Left lobe of liver (tissue), 2 donors: ENCODE measurements at places on chromosomes 1 and 21.

DNA sequence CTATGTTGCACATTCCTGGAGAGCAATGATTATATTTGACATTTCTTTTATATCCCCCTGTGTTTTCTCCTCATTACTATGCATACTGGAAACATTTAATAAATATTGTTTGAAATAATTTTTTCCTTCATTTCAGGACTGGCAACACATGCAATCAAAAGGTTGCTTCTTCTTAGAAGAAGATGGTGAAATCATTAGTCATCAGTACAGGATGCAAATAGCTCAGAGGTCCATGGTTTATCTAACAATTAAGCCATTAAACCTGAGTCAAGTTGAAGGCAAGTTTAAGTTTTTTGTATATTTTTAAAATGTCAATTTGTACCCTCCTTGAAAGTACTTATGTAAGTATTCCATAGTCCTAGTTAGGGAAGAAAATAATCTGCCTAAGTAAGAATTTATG is 22.5 kb downstream of the EFCAB7 start:
- no peak for DNase-seq

- no peak for DNase-seq
These were observed 10.2 kb downstream of the TLCD4 start for GRCh38 chr1:95127380-95127779.

- DNase-seq, result no peak
These were observed 84.1 kb upstream of the RRP15 start for GRCh38 chr1:218200979-218201378.

- no peak for DNase-seq
These were observed 13.8 kb downstream of the FASLG start for GRCh38 chr1:172672720-172673119.

DNA sequence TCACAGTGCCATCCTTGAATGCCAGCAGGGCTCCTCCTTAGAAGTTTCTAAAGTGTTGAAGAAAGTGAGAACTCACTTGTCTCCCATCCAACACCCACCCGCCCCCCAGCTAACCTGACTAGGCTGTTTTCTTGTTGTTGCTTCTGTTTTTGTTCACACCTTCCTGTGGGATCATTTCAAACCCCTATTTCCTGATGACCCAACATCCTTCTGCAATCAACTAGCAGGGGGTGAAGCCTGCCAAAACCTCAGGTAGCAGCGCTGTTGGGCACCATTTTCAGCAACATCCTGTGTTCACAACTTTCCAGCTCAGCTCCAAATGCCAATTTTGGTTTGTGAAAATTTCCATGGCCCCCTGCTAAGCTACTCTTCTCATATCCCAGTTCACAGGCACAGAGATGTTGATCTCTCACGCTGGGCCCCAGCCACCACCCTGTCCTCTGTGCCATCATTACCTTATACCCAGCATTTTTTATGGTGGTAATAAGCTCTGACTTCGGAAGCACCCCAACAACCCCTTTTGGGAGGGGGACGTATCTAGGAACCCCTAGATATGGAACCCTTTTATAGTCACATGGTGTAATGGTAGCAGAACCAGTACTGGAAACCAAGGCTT is 41.4 kb downstream of the CDC7 start:
- no peak for DNase-seq

DNA sequence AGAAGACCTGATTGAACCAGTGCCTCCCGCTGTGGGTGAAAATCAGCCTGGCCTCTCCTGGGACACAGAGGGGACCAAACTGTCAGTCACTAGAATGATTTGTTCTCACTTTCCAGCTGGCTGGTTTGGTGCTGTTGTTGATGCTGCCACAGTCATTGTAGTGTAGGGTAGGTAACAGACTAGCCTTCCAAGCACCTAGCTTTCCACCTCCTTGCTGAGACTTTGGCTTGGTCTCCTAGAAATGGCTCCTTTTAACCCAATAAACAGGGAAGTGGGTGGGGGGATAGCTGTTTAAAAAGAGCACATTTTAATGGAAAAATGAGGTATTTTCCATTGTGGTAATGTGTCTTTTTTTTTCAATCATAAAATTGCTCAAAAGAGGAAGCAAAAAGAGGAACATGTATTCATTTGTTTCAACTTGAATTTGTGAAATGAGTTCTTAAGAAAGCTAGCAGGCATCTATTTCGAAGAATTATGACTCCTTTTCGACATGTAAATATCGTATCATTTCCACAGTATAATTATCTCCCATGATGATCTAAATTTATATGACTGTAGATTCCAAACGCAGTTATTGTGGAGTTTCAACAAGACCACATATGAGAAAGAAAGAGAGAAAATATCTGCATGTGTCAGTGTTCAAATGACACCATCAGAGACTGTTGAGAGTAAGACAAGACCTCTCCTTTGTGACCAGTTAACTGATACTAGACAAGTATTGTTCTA is 190.1 kb downstream of the HLX start:
- no peak for DNase-seq

DNA sequence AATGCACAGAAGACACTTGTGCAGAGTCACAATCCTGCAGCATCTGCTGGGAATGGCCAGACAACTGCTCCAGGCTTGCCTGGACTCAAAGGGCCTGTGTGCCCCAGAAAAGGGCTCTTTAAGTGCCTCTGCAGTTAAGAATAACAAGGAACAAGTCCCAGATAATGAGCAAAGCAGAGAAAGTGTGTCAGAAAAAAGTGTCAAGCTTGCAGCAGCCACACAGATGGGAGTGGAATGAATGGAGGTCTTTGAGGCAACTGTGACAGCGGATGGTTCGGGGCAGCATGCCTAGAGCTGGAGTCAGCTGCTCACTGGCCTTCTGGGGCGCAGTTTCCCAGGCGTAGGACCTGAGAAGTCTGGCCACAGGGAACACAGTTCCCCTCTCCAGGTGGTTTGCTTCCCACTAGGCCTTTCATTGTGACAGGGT is 5.1 kb downstream of the PARP1 start:
- no peak for DNase-seq

GRCh38 chr1:209813902-209814301 is 8.0 kb upstream of the IRF6 start:
- no peak for DNase-seq

GRCh38 chr1:241849345-241849695 is 1.3 kb downstream of the EXO1 start:
- DNase-seq, result no peak

GRCh38 chr1:6028042-6028850 is 17.4 kb upstream of the KCNAB2 start:
- no peak for DNase-seq

DNA sequence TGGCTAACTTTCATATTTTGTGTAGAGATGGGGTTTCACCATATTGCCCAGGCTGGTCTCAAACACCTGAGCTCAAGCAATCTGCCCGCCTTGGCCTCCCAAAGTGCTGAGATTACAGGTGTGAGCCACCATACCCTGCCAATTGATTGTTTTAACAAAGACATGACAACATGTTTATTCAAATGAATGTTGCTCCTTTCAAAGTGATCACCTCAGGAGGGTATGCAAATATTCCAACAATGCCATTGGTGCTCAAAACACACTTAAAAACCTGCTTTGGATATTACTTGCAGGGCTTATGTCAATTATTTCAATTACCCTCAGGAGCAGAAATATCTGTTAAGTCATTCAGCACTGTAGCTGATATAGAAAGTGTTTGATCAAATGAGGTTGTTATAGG is 7.9 kb downstream of the LAX1 start:
- no peak for DNase-seq

- no peak for DNase-seq
These were observed 56.9 kb downstream of the MIER1 start for GRCh38 chr1:66981679-66982078.

- DNase-seq, result peak; percentile 15
These were observed 7.8 kb downstream of the CLDN19 start for GRCh38 chr1:42732126-42732680.

- no peak for DNase-seq
These were observed 161.0 kb downstream of the URB2 start for GRCh38 chr1:229786974-229787610.

DNA sequence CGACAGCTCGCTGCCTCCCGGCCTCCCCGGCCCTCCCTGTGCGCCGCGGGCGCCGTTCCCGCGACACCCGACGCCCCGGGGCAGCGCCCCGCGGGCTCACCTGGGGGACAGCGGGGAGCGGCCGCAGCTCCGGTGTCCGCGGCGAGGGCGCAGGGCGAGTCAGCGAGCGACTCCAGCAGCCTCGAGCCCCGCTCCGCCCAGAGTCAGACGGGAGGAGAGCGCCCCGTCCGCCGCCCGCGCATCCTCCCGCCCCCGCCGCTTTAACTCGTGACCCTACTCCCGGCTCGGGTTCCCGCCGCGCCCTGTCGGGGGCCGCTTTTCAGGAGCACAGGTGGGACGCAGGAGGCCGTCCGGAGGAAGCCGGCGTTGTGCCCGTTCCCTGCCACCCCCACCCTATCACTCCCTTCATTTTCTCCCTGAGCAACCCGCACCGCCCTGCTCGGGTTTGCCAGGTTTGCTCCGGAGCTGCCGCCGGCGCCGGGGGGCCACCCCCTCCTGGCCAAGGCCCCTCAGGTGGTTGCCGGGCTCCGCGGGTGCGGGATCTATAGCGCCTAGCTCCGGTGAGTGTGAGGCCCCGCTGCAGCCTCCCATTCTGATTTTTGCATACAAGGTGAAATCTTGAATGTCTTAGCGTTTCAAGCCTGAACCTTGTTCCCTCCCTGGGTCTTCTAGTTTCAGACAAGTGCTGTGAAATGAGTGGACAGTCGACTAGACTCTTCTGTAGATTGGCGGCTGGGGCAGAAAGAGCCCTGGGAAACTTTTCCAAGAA is at the start of gene MCOLN3:
Gene MCOLN3, minus strand, starts transcription at position 205 of the 769 bp plus-strand sequence. CDS start 3,140 bp downstream, outside the sequence.
- no peak for DNase-seq

GRCh38 chr1:234555390-234556024 is 54.5 kb downstream of the IRF2BP2 start:
- no peak for DNase-seq

DNA sequence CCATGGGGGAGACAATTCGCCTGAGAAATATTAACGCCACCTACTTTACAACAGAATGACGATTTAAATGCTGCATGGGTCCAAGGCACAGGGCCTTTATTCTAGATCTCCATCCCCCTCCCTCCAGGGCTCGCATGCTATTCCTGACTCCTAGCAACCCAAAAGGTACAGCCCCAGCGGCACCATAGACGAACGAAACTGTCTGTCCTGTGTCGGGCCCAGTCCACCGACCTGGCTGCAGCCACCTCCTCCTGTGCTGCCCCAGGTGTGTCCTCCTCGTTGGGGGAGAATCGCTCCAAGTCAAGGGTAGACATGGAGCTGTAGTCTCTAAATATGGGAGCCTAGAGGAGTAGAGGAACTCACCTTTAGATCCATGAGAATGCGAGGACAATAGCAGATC is 196.5 kb downstream of the TOMM20 start:
- DNase-seq, result peak; percentile 42

GRCh38 chr1:201119206-201120197 is 7.3 kb upstream of the CACNA1S start:
- DNase-seq, result no peak

DNA sequence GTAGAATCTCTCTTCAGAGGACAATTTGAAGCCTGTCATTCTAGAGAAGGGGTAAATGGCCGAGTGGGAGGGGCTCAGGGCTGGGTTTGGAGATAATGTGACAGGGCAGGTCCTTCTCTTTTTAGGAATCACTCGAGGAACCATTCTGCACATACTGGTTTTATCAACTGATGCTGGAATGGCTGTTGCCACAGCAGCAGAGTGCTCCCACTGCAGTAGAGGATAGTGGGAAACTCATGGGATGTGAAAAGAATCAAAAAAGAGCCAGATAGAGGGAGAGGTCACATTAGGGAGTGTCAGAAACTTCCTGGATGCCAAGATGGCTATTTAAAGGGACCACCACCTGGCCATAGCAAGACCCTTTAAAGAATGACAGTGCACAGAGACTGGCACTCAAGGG is 105.3 kb downstream of the NAV1 start:
- no peak for DNase-seq

- DNase-seq, result no peak
These were observed 18.0 kb downstream of the SLC2A7 start for GRCh38 chr1:9008236-9008635.

DNA sequence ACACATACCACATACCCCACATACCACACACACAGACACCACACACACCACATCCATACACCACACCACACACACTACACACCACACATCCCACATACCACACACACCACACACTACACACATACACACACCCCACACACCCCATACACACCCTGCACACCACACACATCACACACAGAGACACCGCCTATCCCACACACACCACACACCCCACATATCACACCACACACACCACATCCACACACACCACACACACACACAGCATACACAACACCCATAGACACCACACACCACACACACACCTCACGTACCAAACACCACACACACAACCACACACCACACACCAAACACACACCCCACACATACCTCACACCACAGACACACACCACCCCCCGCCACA is 68.3 kb downstream of the SLC9A1 start:
- DNase-seq, result no peak

DNA sequence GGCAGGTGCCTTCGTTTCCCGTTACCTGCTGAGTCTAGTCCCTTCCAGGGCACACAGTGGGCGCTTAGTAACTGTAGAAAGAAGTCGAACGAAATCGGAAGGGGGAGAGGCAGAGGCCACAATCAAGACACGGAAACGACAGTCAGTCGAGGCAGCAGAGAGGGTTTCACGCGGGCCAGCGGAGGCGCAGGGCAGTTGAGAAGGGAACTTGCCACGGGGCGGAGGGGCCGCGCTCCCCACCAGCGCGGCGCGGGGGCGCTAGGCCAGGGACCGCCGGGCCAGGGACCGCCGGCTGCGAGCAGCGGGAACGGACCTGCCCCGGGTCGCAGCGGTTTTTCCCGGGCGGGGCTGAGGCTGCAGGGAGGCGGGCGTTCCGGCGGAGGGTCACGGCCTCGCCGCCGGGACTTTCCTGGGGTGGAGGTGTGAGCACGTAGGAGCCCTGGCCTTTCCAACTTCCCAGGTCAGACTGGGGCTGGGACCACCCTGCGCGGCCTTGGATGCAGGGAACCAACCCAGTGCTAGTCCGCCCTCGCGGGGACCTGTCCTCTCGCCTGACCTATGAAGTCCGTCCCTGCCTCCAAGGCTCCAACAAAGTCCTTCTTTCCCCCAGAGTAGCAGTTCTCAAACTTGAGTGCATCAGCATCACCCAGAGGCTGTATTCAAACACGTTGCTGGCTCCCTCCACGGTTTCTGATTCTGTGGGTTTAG is 150.1 kb upstream of the FGGY start:
- no peak for DNase-seq

- no peak for DNase-seq
These were observed 375 bp upstream of the GJA4 start for GRCh38 chr1:34792424-34792823.

DNA sequence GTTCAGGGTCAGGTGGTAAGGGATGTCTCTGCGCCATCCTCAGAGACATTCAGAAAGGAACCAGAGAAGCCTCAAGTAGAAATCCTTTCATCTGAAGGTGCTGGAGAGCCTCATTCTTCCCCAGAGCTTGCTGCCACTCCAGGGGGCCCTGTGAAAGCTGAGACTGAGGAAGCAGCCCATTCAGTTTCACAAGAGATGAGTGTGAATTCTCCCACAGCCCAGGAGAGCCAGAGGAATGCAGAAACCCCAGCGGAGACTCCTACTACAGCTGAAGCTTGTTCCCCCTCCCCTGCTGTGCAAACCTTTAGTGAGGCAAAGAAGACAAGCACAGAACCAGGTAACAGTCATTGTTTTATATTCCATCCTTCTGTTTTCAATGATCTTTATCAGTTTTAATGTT is 38.7 kb downstream of the ZBTB40 start:
- no peak for DNase-seq
